Stimulated activated CD4-positive, alpha-beta T cell treated with anti-CD3 and anti-CD28 coated beads, Interleukin-4, amount 100 ng/mL, for 1 hour (primary cell): ENCODE measurements at places on chromosomes 13 and 19.

GRCh38 chr13:20869540-20869939 lies 33.0 kb downstream of the XPO4 start:
- DNase-seq, result no peak

DNA sequence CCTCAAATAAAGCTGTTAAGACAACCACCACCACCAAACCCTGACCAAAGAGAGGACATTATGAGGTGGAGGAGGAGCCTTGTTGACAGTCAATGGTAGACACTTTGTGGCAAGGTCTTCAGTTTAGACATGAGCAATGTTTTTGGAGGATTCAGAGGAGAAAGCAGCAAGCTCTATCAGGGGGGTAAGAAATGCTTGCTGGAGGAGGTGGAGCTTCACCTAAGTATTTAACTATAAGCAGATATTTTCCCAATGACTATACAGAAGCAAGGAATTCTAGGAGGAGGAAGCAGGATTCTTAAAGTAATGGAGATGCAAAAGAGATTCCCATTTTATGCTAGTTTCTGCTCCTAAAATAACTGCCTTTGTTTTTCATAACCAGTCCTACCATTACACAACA lies 74.2 kb downstream of the TRPC4 start:
- no peak for DNase-seq

DNA sequence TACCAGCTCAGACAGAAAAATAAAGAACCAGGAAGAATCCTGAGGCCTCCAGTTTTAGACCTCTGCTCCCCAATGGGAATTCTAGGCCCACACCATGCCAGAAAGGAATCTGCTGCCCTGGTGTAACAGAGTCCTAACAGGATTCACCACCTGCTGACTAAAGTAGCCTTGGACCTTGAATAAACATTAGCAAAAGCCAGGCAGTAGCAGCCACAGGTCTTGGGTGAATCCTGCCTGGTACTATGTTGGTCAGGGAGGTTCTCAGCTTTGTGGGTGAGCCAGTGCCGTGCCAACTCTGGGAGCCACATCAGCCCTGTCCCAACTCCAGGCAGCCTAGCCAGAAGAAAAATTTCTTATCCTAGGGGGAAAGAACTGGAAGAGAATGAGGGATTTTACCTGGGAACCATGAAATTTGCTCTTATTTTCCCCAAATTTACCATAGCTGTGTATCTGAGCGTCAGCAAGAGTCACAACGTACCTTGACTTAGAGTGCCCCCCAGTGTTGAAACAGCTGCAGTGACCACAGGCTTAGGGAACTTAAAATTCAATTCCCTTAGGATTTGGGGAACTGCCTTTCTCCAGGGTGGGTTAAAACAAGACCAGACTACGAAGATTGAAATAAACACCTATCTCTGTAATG lies 1895.6 kb upstream of the PRR20A start:
- no peak for DNase-seq

DNA sequence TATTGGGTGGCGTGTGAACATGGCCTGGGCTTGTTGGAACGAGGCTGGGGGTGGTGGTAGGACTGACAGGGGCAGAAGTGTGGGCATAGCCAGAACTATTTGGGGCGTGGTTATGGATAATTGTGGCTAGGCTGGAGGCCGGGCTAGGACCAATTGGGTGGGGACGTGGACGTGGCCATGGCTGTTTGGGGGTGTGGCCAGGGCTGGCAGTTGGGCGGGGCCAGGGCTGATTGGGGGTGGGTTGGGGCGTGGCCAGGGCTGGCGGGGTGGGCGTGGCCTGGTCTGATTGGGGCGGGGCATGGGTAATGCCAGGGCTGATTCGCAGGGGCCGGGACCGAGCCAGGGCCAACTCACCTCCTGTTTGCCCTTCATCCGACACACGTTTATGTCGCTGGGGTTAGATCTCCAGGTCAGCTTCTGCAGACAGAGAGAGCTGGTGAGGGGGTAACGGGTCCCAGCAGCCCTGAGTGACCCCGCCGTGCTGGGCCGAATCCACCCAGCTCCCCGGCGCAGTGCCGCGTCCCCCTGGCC lies 2.8 kb downstream of the SEMA6B start:
- DNase-seq, result peak; percentile 31

DNA sequence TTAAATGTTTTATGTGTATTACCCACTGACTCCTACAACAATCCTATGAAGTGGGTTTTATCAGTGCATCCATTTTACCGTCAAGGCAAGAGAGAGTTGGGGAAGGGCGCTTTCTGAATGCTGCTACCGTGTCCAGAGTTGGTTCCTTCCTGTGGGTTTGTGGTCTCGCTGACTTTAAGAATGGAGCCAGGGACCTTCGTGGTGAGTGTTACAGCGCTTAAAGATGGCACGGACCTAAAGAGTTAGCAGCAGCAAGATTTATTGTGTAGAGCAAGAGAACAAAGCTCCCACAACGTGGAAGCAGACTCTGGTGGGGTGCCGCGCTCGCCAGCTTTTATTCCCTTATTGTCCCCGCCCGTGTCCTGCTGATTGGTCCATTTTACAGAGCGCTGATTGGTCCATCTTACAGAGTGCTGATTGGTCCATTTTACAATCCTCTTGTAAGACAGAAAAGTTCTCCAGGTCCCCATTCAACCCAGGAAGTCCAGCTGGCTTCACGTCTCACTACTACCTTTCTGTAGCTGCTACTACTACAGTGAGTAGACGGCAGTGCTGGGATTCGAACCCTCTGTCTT lies 6.1 kb downstream of the OSCAR start:
- no peak for DNase-seq

- no peak for DNase-seq
Observed at GRCh38 chr13:50159607-50160006, 144.4 kb downstream of the KCNRG start.

GRCh38 chr19:46913852-46914430 lies 53.1 kb downstream of the ARHGAP35 start:
- no peak for DNase-seq

GRCh38 chr13:51846756-51847155 lies 1.8 kb upstream of the TMEM272 start:
- no peak for DNase-seq

- DNase-seq, result no peak
Observed at GRCh38 chr13:48488995-48489394, 43.9 kb downstream of the RCBTB2 start.

GRCh38 chr13:75769141-75769905 lies 133.2 kb downstream of the LMO7 start:
- no peak for DNase-seq

DNA sequence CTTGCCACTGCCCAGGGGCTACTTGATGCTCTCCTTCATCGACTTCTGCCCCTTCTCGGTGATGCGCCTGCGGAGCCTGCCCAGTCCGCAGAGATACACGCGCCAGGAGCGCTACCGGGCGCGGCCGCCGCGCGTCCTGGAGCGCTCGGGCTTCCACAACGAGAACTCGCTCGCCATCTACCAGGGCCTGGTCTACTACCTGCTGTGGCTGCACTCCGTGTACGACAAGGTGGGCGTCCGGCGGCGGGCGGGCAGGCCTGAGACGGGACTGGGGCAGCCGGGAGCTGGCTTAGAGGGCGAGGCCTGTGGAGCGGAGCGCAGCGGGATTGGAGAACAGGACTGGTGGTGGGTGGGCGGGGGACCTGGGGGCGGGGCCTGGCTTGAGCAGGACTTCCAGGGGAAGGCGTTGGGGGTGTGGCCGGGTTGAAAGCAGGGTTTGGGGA lies 12.7 kb upstream of the PSMD8 start:
- DNase-seq, result peak; percentile 64

GRCh38 chr13:50284540-50284939 lies 269.3 kb downstream of the KCNRG start:
- no peak for DNase-seq

GRCh38 chr13:79427883-79428282 lies 21.8 kb upstream of the RBM26 start:
- no peak for DNase-seq

GRCh38 chr13:62544928-62545327 lies 1129.3 kb upstream of the PCDH20 start:
- no peak for DNase-seq
